Neural crest cell (in vitro differentiated cells): ENCODE measurements at places on chromosomes 7 and 10.

GRCh38 chr10:90227217-90227656 is 525.8 kb downstream of the KIF20B start:
- H3K4me3 ChIP-seq = no peak overlapping the region
- H3K27ac ChIP-seq = no peak overlapping the region
- no peak for DNase-seq
- peaks cover 6% of the 10 kb centered on the region for H3K27me3 ChIP-seq
- no peaks in the 10 kb centered on the region for H3K36me3 ChIP-seq
- H3K4me1 ChIP-seq = no peaks in the 10 kb centered on the region

DNA sequence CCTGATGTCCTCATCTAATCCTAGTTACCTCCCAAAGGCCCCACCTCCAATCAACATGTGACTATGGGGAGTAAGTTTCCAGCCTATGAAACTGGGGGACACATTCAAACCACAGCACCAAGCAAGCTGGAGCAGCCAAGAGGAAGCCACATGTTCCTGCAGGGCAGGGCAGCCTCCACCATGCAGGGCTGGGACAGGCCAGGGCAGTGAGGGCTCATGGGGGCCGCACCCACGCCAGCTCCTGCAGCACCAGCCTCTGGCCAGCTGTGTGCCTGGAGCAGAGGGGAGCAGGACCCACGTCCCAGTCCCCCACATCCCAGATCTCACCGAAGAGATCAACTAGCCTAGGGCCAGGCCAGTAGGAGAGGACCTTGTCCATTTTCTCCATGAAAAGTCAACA is 85.9 kb upstream of the INSIG1 start:
- H3K36me3 ChIP-seq = no peaks in the 10 kb centered on the region
- no peak overlapping the region for H3K4me3 ChIP-seq
- H3K4me1 ChIP-seq = peaks cover 8% of the 10 kb centered on the region
- no peak for DNase-seq

DNA sequence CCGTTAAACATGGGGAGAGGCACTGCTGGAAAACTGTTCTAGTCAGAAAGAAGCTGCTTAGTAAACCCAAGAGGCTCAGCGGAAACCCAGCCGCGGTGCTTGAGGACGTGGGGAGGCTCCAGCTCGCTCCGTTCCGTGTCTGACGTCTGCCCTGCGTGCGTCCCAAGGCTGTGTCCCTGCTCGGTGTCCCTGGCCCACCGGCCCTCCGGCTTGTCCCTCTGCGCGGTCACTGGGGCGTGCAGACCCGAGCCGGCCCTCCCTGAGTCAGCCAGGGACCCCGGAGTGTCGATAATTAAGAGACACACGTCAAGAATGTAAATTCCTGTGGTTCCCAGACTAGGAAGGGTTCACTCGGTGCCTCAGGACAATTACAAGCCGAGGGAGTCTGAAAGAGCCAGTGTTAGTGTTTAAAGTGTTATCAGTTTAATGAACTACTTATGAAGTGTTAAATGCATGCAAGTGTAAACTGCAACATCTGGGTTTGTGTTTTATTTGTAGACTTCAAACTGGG is 98.9 kb downstream of the WDR11 start:
- H3K27ac ChIP-seq = no peak overlapping the region
- peaks cover 3% of the 10 kb centered on the region for H3K36me3 ChIP-seq
- H3K4me1 ChIP-seq = peaks cover 23% of the 10 kb centered on the region
- DNase-seq = peak; percentile 28

- no peak overlapping the region for H3K4me3 ChIP-seq
- H3K27ac ChIP-seq = no peak overlapping the region
- H3K4me1 ChIP-seq = no peaks in the 10 kb centered on the region
- no peaks in the 10 kb centered on the region for H3K36me3 ChIP-seq
Measured at GRCh38 chr10:103470761-103471653, 8.0 kb downstream of the CALHM3 start.

DNA sequence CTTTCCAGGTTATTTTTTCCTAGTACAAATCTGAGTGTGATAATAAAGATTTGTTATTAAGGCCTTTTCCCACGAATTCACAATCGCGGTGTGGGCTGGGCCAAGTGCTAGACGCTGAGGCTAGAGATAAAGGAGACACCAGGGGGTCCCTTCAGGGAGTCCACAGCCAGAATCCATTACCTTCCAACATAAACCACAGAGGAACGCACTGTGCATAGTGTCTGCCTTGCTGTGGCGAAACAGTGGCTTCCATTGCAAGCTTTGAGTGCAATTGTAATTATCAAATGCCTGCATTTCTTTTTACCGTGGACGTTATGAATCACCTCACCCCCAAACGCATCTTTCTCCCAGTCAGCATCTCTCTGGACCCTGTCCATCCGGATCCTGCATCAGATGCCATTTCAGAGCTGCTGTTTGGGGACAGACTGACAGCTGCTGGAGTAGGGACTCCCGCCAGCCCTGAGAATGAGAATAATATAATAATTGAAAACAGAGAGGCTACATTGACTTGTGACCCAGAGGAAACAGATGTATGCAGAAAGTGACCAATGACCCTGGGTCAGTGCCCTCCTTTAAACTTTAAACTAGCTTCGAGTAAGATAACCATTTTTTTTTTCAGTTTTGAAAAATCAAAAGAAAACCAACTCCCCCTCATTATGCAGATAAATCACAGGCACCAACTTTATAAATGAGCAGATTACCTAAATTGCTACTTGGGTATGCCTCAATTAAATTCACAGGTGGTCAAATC is 456.2 kb upstream of the NRP1 start:
- H3K4me1 ChIP-seq = peaks cover 22% of the 10 kb centered on the region
- peak overlapping the region; percentile 50 for H3K27ac ChIP-seq
- no peaks in the 10 kb centered on the region for H3K27me3 ChIP-seq
- DNase-seq = no peak
- H3K36me3 ChIP-seq = no peaks in the 10 kb centered on the region
- H3K4me3 ChIP-seq = peak overlapping the region; percentile 15

DNA sequence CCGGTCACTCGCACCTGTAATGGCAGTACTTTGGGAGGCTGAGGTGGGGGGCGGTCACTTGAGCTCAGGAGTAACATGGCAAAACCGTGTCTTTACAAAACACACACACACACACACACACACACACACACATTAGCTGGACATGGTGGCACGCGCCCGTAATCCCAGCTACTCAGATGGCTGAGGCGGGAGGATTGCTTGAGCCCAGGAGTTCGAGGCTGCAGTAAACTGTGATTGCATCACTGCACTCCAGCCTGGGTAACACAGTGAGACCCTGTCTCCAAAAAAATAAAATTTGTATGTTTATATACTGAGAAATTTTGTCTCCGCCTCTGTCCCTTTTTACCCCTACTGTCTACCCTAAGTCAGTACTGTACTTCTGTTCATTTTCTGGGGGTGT is 86.6 kb downstream of the CUX1 start:
- H3K27me3 ChIP-seq = no peaks in the 10 kb centered on the region
- H3K36me3 ChIP-seq = no peaks in the 10 kb centered on the region
- no peak overlapping the region for H3K27ac ChIP-seq
- DNase-seq = no peak

DNA sequence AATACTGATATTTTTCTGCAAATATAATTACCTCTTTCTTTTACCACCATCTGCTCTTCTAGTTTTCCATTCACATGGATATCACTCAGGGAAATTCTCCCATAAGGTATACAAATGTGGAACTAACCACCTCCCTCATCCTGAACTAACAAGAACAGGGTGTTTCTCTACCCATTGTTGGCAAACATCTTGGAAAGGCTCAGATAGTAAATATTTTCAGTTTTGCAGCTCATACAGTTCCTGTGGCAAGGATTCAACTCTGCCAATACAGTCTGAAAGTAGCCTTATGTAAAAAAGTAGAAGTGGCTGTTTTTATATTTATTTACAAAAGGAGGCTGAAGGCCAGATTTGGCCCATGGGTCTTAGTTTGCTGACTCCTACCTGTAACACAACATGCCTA is 513.0 kb upstream of the TEX47 start:
- no peaks in the 10 kb centered on the region for H3K27me3 ChIP-seq
- no peak overlapping the region for H3K27ac ChIP-seq
- no peak for DNase-seq
- no peaks in the 10 kb centered on the region for H3K36me3 ChIP-seq

DNA sequence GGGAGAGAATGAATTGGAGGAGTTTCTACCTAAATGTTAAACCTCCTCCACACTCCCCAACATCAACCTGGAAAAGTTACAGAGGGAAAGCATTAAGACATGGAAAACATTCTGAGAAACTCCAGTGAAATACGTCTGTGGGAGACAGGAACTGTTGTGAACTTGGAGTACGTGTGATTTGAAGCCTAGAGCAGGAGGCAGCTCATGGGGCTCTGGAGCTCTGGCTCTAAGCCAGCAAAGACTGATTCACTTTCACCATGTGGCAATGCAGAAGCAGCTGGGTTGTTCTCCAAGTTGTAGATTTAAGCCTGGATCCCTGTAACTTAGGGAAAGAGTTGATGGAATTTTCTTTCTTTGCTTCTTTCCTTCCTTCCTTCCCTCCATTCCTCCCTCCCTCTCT is 503.2 kb downstream of the NRG3 start:
- H3K36me3 ChIP-seq = peaks cover 2% of the 10 kb centered on the region
- H3K4me1 ChIP-seq = no peaks in the 10 kb centered on the region
- no peak for DNase-seq
- peaks cover 7% of the 10 kb centered on the region for H3K27me3 ChIP-seq

- H3K4me3 ChIP-seq = no peak overlapping the region
- H3K36me3 ChIP-seq = no peaks in the 10 kb centered on the region
- DNase-seq = no peak
- H3K27ac ChIP-seq = peak overlapping the region; percentile 13
Measured at GRCh38 chr10:76415554-76415953, 984.1 kb downstream of the LRMDA start.

- H3K27ac ChIP-seq = no peak overlapping the region
- H3K4me1 ChIP-seq = peaks cover 15% of the 10 kb centered on the region
- H3K27me3 ChIP-seq = peaks cover 81% of the 10 kb centered on the region
- H3K4me3 ChIP-seq = peak overlapping the region; percentile 94
Measured at GRCh38 chr7:146115851-146116520, 615 bp upstream of the CNTNAP2 start.

- no peaks in the 10 kb centered on the region for H3K36me3 ChIP-seq
- H3K27ac ChIP-seq = no peak overlapping the region
- H3K4me3 ChIP-seq = no peak overlapping the region
- peaks cover 17% of the 10 kb centered on the region for H3K4me1 ChIP-seq
- no peaks in the 10 kb centered on the region for H3K27me3 ChIP-seq
Measured at GRCh38 chr7:90592033-90592432, 4.1 kb upstream of the CDK14 start.

- H3K4me1 ChIP-seq = no peaks in the 10 kb centered on the region
- H3K4me3 ChIP-seq = no peak overlapping the region
- no peak for DNase-seq
- no peak overlapping the region for H3K27ac ChIP-seq
- H3K27me3 ChIP-seq = no peaks in the 10 kb centered on the region
Measured at GRCh38 chr10:87038286-87038717, 18.2 kb downstream of the FAM25A start.

DNA sequence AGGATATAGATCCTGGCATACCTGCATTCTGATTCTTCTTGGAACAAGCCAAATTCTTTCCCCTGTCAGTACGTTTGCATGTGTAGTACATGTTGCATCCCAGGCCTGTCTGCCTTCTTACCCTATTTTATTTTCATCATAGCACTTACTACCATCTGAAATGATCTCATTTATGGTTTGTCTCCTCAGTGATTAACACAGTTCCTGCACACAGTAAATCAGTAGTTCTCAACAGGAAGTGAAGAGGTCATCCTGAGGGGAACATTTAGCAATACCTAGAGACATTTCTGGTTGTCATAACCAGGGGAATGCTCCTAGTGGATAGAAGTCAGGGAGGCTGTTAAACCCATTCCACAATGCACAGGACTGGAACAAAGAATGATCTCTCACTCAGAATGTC is 38.2 kb upstream of the SLC26A4 start:
- no peak overlapping the region for H3K27ac ChIP-seq
- no peaks in the 10 kb centered on the region for H3K4me1 ChIP-seq
- no peak overlapping the region for H3K4me3 ChIP-seq
- peaks cover 3% of the 10 kb centered on the region for H3K36me3 ChIP-seq

DNA sequence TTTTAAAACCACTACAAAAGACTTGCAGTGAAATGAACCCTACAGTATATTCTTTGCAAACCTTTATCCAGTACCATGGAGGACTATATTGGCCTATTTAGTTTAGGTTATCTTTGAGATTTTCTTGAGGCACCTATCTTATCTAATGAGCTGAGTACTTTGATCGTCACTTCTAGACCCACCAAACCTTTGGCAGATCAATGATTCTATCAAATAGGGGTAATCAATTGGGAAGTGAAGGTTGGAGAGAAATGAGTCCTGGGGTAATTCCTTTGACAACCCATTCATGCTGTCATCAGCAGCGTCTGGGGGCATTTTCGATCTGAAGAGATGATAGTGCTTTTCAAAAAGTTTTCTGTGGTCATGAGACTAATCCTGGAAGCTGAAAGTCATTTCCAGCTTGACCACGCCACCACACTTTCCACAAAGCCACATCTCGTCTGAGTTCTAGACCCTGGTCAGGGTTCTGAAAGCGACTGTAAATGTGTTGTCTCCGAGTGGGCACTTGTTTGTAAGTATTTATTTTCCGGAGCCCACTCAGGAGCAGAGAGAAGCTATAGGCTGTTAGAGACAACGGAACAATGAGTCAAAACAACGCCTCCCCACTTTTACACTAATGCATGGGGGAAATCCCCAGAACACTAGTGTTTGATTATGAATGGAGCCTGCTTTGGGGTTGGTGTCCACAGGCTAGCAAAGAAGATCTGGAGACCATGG is 4.8 kb downstream of the EGR2 start:
- no peak for DNase-seq
- peak overlapping the region; percentile 92 for H3K4me3 ChIP-seq

DNA sequence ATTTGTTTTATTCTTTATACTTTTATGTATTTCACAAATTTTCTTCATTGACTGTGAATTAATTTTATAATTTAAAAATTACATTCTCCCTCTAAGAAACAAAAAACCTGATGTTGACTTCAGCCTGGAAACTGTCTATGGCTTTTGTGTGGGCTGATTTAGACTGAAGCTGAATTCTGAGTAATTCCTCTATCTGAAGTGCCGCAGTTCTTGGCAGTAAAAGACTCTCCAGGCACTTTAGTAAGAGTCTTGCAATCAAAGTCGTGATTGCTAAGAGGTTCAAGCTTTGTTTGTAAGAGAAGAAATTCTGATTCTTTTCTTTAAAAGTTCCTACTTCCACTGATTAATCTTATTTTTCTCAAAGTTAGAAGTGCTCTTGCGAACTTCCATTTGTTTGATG is 3.4 kb upstream of the CEP41 start:
- peaks cover 11% of the 10 kb centered on the region for H3K36me3 ChIP-seq
- peaks cover 43% of the 10 kb centered on the region for H3K4me1 ChIP-seq
- H3K27me3 ChIP-seq = no peaks in the 10 kb centered on the region
- no peak overlapping the region for H3K4me3 ChIP-seq

GRCh38 chr10:23516530-23516929 is 77.7 kb downstream of the OTUD1 start:
- H3K4me1 ChIP-seq = no peaks in the 10 kb centered on the region
- H3K27me3 ChIP-seq = peaks cover 44% of the 10 kb centered on the region
- DNase-seq = no peak
- H3K4me3 ChIP-seq = no peak overlapping the region
